ENCODE measurements at places on chromosomes 7 and 10.

DNA sequence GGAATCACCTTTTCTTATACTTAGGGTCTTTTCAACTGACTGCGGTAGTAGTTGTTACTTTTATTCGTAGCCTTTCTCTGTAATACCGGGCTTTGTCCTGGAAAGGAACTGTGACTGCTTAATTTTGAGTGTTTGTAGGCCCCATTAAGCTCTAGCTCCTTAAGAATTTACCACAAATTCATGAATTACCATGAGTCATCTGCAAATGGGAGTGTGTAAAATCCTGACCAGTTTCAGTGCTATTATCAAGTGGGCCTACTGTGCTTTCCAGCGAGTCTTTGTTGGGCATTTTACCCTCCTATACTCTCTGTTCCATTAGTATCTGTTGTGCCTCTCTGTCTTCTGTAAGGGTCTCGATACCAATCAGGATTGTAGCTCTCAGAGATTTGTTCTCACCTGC, 49.7 kb downstream of the ZMYND11 start:
- DNase-seq: no peak

GRCh38 chr7:93245525-93246432, 13.6 kb downstream of the VPS50 start:
- DNase-seq: no peak

DNA sequence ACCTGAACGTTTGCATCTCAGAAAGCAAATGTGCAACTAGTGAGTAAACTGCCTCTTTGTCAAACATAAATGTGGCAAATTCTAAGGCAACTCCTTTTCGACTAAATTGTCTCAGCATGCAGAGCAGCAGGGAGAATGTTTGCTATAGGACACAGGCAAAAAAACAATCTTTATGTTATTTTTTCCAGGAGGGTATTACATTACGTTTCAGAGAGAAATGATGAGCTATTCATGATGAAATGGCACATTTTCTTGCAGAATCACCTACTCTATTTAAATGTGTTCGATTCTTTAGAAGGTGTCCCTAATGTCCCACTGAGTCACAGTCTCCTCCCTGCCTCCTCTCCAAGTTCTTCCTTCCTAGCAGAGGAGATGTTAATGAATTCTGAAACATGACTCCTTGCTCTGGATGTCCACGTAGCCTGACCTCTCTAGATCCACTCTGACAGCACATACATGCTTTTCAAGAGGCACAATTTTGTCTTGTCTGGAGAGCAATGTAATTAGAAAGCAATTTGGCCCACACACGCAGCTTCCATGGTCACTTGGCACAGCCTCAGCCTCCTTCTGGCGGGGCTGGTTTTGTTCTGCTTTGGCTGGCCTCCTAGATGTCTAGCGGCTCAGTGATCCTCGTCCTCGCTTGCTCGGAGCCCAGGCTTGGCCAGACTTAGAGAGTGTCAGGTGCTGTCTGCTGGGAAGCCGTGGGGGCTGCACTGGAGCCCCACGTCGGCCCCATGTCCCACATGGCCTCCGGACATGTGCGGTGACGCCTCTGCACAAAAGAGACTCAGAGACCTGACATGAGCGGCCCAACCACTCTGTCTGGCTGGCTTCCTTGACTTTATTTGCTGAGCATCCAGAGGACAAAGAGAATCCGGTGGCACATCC, 125.7 kb upstream of the ZNF438 start:
- no peak for DNase-seq

DNA sequence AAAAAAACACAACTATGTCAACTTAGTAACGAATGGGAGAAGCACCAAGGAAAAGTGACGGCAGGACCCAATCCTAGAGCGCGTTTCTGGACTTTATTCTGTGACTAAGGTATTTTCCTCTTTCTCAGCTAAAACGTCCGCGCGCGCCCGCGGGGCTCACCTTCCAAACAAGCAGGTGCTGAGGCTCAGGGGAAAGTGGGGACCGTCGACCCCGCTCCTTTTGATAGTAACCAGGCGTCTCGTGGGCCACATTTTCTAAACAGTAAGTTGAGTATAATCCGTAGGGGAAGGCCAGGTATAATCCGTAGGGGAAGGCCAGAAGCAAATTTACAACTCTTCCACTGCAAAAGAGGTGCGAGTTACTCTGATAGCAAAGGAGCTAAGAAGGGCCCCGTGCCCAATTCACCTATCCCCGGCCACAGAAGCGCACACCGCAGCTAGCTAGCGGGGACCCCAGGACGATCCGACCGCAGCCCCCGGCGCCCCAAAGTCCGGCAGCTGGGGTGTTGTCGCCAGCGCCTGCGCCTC, 743 bp downstream of the MKI67 start:
- no peak for DNase-seq

DNA sequence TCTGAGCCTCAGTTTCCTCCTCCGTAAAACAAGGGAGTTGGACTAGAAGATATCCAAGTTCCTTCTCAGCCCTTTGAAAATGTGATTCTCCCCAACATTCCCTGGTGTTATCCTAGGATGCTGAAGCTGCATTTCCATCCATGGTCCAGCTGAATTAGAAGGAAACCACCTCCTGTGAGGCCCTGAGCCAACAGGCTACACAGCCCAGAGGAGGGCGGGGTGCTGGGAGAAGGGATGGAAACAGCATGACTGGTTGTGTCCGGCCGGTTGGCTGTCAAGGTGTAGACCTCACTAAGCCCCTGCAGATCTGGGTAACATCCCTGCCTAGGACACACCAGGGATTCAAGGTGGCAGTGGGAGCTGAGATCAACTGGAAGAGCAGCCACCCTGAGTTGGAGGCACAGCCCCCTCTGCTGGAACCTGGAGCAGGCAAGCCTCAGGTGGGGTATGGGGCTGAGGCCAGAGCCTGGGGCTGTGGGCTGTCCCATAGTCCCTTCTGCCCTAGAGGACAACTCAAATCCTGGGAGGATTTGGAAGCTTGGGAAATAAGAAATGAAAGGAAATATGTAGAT, 72.0 kb downstream of the PAX2 start:
- DNase-seq: no peak

DNA sequence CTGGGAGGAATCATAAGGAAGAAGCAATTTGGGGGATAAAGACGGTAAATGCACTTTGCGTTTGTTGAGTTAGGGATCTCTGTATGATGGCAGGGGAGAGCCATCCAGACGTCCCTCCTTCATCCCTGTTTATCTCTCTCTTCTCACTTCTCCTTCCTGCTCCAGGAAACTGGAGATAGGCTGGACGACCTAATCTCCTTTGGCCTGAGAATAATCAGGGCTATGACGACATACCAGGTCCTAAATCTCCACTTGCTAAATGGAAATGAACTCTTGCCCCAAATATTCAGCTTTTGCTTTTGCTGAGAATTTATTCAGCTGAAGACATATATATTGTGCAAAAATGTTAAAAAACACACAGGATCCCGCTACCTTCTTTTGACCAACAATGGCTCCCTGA, 182.9 kb upstream of the INHBA start:
- no peak for DNase-seq

DNA sequence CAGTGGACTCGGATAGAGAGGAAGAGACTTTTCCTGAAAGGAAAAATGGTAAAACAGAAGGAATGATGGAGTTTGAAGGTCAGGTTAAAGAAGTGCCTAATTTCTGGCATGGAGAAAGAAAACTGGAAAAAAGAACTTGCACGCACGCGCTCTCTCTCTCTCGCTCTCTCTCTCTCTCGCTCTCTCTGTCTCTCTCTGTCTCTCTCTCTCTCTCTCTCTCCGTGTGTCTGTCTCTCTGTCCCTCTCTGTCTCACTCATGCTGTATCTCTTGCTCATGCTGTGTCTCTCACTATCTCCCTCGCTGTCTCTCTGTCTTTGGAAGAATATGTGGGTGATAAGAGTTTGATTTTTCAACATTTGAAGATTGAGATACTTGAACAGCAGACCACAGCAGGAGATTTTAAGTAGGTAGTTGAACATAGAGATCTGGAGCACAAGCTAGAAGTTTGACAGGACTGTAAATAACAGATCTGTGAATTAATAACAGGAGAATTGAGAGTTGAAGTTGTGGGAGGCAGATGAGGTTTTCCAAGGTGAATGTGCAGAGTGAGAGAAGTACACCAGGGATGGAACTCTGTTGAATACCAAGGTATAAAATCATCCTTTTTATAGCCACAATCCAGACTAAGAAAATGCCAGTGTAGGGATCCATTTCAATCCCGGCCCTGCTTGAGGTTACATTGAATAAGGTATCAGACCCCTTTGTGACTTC, 33.1 kb downstream of the ADD3 start:
- DNase-seq: no peak

- DNase-seq: no peak
Observed at GRCh38 chr10:69878951-69879350, 77.2 kb downstream of the COL13A1 start.

GRCh38 chr10:79139124-79139835, 70.5 kb downstream of the ZMIZ1 start:
- DNase-seq: no peak

DNA sequence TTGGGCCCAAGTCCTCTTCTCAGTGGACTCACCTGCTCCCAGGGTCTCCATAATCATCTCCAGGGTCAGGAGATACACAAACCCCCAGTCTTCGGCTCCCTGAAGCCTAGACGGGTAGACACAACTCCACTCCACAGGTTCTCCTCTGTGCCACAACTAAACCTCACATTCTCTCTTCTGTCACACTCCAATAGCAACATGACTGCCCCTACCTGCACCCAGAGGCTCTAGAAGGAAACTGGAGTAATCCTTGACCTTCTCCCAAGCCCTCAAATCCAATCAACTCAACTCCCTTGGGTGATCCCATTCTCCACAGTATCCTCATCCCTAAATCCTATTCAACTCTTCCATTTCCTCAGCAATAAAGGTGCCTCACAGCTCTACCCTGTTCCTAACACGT, 16.2 kb downstream of the HNRNPF start:
- DNase-seq: no peak

DNA sequence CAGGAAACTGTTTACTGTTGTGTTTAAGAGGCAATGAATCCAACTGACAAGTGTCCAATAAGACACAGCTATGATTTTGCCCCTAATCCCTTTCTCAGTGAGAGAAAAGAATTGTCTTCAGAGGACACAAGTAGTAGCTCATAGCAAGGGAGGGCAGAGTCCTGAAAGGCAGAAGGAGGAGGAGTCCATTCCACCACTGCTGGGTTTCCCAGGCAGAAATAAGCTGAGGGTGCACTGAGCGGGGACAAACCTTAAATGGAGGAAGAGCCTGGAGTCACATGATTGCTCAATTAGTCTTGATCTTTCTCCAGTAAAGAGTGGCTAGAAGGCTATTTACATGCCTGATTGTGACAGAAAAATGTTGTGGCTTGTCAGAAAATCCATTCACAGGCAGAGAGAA, 573.8 kb downstream of the POM121L12 start:
- no peak for DNase-seq

DNA sequence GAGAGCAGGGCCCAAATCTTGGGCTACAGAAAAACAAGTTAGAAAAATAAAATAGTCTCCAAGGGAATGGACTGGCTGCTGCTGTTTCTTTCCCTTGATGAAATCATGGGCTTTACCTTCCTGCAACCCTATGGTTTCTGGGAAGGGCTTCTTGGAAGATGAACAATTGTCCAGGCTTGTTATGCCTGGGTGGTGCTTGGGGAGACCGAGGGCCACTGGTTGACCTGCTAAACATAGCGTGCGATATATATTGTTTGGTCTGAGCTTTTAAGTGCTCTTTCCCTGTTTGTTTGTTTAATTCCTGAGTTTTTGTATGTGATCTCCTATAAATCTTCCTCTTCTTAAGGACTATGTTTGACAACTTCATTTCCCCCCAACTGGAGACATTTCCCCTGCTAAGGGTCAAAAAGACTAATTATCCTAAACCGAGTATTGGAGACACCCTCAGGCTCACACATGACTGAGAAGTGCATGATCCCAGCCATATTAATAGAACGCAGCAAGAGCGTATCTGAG, 37.9 kb downstream of the SLC25A28 start:
- no peak for DNase-seq

DNA sequence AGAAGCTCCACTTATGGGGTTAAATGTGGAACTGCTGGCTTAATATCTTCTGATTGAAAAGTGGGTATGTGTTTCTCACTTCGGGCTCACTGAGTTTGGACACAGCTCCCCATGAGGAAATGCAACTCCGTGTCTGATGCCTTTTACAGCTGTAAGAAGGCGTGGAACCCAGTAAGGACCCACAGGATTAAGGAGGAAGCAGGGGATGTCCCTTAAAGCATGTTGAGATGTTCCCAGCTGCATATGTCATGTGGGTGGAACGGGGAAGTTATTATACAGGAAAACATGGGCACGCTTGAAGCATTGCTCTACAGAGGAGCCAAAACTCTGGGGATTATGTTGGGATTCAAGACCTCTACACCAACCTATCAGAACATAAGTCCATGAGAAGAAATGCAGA, 224.4 kb downstream of the NEBL start:
- DNase-seq: no peak

DNA sequence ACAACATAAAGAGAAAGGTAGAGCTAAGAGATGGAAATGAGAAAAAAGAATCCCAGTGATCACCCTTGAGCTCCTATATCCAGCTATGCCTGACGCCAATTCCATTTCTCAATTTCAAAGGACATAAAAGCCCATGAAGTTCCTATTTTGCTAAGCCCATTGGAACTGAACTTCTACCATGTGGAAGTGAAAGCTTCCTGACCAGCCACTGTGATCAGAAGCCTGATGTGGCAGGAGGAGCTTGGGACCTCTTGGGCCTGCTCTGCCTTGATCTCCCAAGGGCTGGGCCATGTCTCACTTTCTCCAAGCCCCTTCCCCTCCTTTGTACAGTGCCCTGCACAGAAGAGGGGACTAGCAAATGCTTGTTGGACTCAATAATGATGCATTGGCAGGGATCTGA, 52.7 kb downstream of the PRLHR start:
- DNase-seq: no peak

DNA sequence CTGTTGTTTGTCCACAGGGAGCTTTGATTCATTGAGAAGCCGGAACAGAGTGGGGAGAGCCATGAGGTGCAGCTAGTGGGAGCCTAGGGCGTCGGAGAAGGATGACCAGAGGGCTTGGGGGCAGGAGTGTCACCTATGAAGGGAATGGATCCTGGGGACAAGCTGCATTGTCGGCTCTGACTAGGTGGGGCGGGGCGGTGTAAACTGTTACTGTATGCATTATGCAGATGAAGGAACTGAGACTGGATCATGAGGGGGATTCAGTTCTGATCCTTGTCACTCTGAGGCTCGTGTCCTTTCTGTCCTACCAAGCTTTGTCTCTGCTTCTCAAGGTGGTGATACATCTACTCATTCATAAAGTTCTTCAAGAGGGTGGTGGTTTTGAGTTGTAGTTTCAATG, 39.9 kb upstream of the MMD2 start:
- DNase-seq: no peak

- DNase-seq: no peak
Observed at GRCh38 chr7:116433246-116433645, 66.3 kb upstream of the CAV2 start.

DNA sequence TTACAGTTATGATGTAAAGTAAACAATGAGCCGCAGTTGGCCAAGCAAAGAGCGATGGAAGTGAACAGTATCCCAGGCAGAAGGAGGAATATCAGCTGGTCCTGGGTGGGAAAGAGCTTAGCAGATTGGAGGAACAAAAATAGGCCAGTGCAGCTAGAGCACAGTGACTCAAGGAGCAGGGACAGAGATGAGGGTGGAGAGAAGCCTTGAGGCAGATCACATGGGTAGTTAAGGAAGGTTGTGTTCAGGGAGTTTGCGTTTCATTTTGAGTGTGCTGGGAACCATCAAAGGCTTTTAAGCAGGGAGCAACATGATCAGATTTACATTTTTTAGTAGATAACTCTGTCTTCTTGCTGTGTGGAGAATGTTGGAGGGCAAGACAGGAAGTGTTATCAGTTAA, 113.6 kb downstream of the OAT start:
- DNase-seq: no peak

Data from stimulated activated naive CD4-positive, alpha-beta T cell treated with Interleukin-2 at 50 U/mL for 16 hours (primary cell).